ENCODE measurements at places on chromosomes 3 and 15.

DNA sequence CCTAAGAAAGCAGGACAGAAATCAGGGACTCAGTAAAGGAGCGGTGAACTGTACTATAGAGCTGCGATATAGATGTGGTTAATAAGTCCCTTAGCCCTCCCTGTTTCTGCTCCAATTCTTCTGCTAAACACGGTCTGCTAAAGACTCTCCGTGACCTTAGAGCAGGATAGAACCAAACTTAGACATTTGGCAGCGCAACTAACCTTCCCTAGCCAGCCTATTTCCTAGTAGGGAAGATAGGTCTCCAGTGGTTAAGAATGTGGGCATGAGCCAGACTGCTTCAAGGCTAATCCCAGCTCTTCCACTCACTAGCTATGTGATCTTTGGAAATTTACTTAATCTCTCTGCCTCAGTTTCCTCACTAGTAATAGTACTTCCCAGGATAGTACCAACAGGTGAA lies 193.6 kb upstream of the IL12A start:
- no peak for DNase-seq

DNA sequence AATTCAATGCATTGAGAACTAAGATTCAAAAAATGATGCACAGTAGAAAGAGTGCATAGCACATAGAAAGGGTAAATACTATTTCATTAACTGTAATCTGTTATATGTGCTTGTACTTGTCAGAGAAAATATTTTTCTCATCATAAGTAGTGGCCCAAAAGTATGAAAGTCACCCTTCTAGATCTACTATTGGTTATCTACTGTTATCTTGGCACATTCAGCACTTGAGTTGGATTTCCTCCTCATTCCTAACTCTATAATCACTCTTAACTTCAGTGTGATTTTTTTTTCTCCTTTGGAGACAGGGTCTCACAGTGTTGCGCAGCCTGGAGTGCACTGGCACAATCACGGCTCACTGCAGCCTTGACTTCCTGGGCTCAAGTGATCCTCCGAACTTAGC lies 194.4 kb downstream of the PCCB start:
- no peak for DNase-seq

DNA sequence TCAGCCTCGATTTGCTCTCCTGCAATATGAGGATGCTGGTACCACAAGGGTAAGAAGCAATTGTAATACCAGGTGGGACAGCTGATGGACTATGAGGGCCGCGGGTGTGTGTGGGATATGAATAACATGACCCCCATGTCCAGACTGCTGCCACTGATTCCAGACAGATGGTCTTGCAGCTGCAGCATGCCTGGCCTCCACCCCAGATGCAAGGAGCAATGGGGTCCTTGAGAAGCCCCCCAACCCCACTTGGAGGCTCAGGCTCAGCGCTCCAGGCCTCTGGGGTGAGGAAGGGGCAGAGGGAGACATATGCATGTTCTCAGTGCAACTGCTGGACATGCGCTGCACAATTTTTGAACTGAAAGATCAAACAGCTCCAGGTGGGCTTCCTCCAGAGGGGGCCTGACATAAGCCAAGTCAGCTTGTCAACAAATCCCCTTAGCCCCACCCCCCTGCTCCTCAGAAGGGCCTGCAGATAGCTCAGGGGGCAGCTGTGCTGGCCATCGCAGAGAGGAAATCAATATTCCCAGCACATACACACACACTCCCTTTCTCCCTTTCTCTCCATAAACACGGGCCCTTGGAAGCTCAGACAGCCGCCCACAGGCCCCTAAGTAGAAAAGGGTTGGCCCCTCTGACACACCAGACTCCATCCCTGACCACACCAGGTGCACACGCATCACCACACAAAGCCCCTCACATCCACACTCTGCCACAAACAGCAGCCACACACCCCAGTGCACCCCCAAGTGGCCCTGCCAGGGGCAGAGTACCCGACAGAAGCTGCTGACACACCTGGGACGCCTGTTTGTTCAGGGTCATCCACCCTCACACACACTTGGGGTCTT lies 107.0 kb downstream of the IQSEC1 start:
- DNase-seq = no peak

DNA sequence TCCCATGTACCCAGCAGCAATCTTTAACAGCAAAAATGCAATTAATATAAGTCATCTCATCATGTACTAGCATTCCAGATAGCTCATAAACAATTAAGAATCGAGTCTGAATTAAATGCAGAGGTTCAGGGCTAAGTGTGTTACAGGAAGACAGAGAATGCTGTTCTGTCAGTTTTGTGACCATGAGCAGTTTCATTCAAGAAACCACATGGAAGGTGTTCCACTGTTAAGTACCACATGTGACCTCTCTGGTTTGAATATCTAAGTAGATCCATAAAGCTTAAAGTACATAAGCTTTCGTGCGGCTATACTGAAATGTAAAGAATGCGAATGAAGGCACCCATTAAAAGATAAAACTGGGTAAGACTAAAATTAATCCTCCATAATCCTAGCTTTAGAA lies 272.3 kb downstream of the IL5RA start:
- DNase-seq = no peak

GRCh38 chr3:169969174-169970095 lies 2.8 kb downstream of the SEC62 start:
- no peak for DNase-seq

DNA sequence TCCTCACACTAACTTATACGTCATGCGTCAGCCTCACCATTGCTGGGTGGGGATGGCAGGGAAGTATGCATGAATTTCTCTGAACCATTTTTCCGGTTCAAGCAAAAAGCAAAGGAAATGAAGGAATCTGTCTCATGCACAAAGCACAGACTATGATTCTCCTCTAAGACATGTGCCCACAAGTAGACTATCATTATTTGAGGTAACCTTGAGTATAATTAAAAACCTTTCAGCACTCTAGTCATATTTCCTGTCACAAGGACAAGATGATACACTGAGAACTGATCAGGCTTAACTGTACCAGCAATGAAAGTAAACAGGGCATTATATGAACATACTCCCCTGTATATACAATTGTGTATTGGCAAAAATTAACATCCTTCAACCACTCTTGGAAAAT lies 56.7 kb upstream of the TSC22D2 start:
- no peak for DNase-seq

DNA sequence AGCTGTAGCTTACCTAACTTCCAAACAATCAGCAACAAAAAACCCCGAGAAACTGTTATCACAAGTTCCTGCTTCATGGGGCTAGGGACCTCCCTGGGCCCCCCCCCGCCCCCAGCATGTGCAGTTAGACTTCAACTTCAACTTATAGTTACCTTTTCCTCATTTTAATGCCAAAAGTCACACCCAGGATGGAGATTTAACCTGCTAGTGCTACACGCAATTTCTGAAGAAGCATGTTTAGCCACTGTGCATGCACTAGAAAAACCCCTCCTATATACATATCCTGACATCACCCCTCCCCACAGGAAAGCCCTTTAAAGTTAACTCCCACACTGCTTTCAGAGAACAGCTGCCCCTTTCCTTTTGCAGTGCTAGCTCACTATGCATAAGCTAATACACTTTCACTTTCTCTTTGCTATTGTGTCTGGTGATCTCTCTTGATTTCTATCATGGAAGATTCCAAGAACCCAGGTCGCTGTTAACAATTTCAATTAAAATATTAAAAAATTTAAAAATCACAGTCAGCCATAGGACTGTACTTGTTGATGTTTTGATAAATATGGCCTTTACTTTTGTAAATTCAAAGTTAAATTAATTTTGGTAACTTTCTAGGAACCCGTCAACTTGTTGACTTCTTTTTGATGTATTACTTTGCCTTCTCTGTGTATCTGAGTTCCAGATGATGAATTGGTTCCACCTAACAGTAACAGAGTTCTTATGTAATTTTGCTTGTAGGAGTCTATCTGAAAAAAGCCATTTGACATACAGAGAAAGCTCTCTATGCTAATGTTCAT lies 75.2 kb upstream of the ACAD9 start:
- DNase-seq = peak; percentile 54

DNA sequence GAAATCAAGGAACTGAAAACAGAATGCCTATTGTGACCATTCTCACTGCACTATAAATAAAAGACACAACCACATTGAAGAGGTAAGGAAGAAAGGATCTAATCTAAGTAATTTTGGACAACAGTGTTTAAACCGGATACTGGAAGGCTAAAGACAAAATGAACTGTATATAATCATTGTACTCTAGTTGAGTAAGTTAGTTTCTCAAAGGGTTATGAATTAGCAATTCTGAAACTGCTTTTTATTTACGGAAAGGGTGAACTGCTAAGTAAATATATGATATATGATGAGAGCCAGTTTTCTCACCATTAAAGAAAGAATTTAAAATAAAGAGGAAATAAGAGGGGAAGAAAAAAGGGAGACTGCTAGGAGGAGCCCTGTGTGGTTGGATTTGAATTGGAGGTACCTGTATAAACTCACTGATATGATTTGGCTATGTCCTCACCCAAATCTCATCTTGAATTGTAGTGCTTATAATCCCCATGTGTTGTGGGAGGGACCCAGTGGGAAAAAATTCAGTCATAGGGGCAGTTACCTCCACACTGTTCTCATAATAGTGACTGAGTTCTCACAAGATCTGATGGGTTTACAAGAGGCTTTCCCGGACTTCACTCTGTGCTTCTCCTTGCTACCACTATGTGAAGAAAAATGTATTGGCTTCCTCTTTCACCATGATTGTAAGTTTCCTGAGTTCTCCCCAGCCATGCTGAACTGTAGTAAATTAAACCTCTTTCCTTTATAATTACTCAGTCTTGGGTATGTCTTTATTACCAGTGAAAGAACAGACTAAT lies 607.7 kb downstream of the PYDC2 start:
- no peak for DNase-seq

GRCh38 chr3:178551916-178552321 lies 15.7 kb downstream of the KCNMB2 start:
- DNase-seq = no peak

DNA sequence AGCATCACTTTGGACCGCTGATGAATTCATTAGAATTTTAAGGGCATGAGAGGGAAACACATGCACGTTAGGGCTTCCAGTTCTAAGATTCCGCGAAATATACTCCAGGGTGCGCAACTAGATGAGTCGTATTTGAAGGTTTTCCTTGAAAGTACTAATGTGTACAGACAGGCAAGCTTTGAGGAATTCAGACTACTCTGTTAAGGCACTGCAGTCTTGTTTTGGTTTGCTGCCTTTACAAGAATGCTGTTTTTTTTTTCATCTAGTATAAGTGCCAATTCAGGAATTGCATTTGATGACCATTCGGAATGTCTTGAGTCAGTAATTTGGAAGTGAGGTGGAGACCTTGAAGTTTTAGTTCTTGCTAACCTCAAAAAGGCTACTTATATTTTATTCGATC lies 19.1 kb downstream of the TRNT1 start:
- no peak for DNase-seq

- DNase-seq = no peak
Measured at GRCh38 chr15:69599271-69599670, 146.7 kb downstream of the RPLP1 start.

DNA sequence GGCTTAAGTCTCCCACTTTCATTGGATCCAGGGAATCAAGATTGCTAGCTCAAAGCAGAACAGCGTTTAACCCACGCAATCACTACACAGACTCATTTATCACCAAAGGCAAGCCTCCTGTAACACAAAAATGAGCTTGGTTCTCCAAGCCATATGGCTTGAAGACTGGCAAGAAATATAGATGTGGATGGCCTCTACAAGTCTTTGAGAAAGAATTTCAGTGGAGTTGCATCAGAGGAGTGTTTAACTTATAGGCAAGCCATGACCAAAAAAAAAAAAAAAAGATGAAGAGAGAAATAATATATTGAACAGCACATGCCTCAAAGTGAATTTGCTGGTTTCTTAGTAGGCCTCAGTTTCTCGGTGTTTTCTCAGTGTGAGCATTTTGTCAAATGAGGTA lies 27.3 kb downstream of the PDZRN3 start:
- no peak for DNase-seq

GRCh38 chr3:23761440-23761896 lies 44.3 kb upstream of the UBE2E1 start:
- DNase-seq = no peak

DNA sequence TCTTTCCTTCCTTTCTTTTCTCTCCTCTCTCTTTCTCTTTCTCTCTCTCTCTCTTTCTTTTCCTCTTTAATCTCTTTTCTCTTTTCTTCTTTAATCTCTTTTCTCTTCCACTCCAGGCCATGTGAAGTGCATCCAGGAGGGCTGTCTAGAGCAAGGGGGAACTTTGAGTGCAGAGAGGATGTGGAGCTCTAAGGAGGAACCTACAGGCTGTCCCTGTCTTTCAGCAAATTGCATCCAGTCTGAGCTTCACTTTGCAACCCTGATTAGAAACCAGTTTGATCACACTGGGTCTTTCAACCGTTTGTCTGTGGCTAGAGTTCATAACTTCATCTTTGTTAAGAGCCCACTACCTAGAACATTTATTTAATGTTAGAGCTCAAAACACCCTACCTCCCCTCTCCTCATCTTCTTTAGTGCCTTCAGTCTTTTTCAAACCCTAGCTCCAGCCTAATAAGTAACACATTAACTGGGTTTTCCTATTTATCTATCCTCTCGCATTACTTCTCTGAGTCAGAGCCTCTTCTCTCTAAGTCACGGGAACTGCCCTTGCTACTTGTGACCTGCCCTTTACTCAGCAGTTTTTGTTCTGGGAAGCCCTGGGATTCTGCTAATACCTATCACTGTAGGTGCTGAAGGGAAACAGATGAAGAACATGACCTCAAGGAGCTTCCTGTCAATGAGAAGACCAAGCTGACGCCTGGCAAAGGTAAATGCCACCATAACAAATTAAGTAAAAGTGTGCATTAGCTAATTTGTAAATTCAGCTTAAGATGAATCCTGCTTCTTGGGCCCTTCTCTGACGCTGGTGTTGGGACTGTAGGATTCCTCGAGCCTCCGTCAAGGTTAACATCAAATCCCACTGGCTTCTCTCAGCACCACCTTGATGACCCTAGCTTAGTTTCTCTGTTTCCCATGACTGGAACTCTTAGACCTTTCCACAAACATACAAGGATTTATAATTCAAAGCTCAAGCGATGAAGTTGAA lies at the start of gene GCNT3:
Gene GCNT3 (plus strand): TSS at position 508 of the 985 bp plus-strand sequence. CDS start 6,456 bp downstream, outside the sequence.
- DNase-seq = no peak

- DNase-seq = no peak
Measured at GRCh38 chr3:27610800-27611525, 111.2 kb downstream of the EOMES start.

GRCh38 chr3:128532012-128532983 lies 39.3 kb upstream of the GATA2 start:
- no peak for DNase-seq

- DNase-seq = no peak
Measured at GRCh38 chr15:77546870-77547269, 85.8 kb downstream of the LINGO1 start.

Data from stimulated activated CD4-positive, alpha-beta T cell treated with anti-CD3 and anti-CD28 coated beads, Interleukin-12 subunit alpha, Interleukin-12 subunit beta, amount 100 ng/mL, for 4 hours (primary cell).